ENCODE measurements at places on chromosomes 16 and 17.
A peak's percentile ranks its signal among the peaks of the same experiment; 100 is the strongest.

GRCh38 chr17:30824002-30824355 is 513 bp downstream of the CRLF3 start:
- H3K27me3 ChIP-seq: no peaks in the 10 kb centered on the region
- H3K27ac ChIP-seq: no peak overlapping the region
- H3K4me1 ChIP-seq: no peaks in the 10 kb centered on the region
- peak overlapping the region; percentile 81 for H3K4me3 ChIP-seq

GRCh38 chr17:4090898-4091297 is 51.9 kb downstream of the ZZEF1 start:
- peaks cover 8% of the 10 kb centered on the region for H3K36me3 ChIP-seq
- no peak overlapping the region for H3K4me3 ChIP-seq
- H3K27ac ChIP-seq: no peak overlapping the region
- no peaks in the 10 kb centered on the region for H3K27me3 ChIP-seq
- no peaks in the 10 kb centered on the region for H3K4me1 ChIP-seq

DNA sequence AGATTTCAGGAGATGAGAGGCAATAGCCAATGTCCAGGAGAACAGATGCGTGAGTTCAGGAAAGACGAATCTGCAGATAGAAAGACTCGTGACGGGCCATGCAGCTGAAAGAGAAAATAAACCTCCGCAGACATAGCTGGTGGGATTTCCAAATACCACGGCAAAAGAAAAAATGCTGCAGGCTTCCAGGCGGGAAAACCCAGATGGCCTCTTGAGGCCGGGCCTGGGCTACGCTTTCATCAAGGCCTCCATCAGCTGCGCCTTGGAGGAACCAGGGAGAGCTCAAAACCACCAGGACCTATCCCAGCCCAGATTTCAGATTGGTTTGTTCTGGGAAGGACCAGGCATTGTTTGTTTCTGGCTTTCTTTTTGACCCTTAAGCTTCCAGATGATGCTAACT is 16.7 kb downstream of the CCDC40 start:
- H3K4me3 ChIP-seq: no peak overlapping the region
- no peak for DNase-seq
- no peaks in the 10 kb centered on the region for H3K36me3 ChIP-seq
- H3K27me3 ChIP-seq: no peaks in the 10 kb centered on the region
- 0 out of 2 replicates have a peak, but pooled peaks cover 1% of the 10 kb centered on the region for H3K4me1 ChIP-seq

DNA sequence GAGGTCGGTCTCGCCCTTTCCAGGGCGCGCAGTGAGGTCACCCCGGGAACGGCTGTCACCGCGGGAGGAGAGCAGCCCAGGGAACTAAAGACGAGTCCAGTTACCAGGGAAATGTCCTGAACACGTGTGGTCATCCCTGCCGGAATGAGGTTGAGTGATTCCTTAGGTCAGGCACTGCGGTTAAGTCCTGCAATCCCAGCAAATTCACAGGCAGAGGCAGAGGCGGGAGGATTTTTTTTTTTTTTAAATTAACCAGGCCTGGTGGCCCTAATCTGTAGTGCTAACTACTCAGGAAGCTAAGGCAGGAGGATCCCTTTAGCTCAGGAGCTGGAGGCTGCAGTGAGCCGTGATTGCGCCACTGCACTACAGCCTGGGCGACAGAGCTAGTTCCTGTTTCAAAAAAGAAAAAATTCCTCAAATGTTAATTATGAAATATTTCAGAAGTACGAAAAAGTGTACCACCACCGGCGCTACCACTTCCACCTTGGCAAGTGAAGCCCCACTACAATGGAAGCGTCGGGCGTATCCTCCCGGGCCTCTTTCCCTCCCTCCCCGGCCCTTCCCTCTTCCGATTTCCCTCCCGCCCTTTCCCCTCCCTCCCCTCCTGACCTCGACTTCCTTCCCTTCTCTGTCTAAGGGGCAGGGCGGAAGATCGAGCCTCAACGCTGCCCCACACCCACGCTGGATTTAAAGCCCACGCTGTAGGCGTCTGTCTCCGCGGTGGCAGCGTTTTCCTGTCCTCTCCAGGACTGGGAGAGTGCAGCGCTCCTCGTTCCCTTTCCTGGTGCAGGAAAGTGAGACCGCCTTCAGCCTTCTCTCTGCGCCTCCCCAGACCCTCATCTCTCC is 27.3 kb downstream of the SLFN11 start:
- H3K27ac ChIP-seq: no peak overlapping the region
- peak overlapping the region; percentile 44 for H3K4me3 ChIP-seq
- no peaks in the 10 kb centered on the region for H3K36me3 ChIP-seq
- H3K4me1 ChIP-seq: no peaks in the 10 kb centered on the region

DNA sequence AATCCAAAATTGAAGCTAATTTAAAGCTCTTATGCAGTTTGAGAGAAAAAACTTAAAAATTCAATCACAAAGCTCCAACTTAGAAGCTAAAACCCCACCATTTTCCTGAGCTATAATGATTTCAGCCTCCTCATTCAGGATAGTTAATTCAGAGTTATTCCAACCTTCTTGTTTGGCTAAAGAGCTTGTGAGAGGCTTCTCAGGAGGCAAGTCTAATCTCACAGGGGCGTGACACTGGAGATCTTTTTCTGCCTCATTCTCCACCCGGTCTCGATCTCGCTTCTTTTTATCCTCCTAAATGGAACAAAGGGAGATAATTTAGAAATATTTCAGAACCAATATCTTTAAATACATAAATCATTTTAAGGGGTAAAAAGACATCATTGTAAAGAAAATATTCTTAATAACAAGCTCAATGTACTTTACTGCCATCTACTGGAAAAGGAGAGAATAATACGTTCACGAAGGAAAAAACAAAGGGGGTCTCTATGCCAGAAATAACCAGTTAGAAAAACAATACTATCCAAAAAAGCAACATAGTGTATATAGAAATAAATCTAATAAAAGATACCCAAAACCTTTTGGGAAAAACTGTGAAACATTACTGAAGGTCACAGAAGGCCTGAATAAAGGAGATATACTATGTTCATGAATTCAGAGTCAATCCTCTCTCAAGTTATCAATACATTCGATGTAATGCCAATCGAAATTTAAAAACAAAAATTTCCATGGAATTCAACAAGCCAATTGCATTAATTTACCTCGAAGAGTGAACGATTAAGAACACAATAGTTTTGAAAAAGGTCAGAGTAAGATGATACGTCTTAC is 13.9 kb downstream of the BRD7 start:
- H3K4me1 ChIP-seq: no peaks in the 10 kb centered on the region
- H3K36me3 ChIP-seq: peaks cover 3% of the 10 kb centered on the region
- H3K4me3 ChIP-seq: no peak overlapping the region

GRCh38 chr17:49204516-49204915 is 5.9 kb downstream of the GNGT2 start:
- DNase-seq: no peak
- no peak overlapping the region for H3K27ac ChIP-seq
- no peaks in the 10 kb centered on the region for H3K4me1 ChIP-seq
- no peaks in the 10 kb centered on the region for H3K27me3 ChIP-seq

GRCh38 chr17:80274331-80274730 is 13.7 kb downstream of the RNF213 start:
- peaks cover 7% of the 10 kb centered on the region for H3K4me1 ChIP-seq
- no peak for DNase-seq
- H3K27me3 ChIP-seq: no peaks in the 10 kb centered on the region
- no peak overlapping the region for H3K4me3 ChIP-seq
- no peak overlapping the region for H3K27ac ChIP-seq
- peaks cover 3% of the 10 kb centered on the region for H3K36me3 ChIP-seq

DNA sequence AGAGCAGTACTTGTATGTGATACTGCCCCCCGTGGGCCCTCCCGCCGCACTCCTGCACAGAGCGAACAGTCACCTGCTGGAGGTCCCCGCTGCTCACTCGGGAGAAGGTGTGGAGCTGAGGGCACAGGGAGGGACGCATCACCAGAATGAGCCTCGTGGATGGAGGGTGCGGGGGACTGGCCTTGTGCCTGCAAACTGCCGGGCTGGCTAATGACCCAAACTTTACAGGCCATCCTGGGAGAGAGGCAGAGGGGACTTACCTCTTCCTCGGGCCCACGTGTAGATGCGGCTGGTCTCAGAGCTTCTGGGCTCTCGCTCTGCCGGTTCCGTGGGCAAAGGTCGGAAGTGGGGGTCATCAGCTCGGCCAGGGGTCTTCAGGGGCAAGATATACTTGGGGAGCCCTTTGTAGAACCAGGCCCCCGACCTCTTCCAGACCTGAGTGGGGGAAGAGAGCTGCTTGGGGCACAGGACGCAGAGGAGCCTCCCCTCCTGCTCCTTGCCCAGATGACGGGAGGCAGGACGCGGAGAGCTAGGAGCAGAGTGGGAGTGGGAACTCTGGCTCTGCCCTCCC is 65.5 kb upstream of the DOC2B start:
- H3K27ac ChIP-seq: no peak overlapping the region
- no peak overlapping the region for H3K4me3 ChIP-seq
- H3K27me3 ChIP-seq: no peaks in the 10 kb centered on the region
- H3K36me3 ChIP-seq: no peaks in the 10 kb centered on the region

DNA sequence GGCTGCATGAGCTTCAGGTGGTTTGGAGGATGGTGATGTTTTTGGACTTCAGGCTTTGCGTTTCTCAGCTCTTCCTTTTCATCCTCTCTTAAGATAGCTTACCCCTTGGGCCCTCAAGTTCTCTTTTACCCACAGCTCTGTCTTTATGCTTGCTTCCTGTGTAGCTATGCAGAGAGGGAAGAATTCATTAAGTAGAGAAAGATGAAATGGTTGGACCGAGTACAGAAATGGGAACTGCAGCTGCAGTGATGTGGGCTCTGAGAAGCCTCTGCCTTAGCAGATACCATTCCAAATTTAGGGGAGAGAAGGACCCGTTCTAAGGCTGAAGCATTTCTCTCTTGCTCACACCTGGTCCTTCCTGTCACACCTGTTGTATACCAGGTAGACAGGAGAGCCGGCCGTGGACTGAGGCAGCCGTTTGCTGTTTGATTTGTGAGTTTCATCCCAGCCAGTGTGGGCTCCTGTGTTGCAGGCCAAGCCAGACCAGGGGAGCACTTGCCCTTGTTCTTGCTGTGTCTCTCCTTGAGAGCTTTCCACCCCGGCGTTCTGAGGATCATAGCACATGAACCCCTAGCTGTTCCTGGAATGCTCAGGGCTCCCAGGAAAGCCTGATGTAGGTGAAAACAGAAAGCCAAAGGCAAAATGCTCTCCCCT is 392.7 kb downstream of the CPPED1 start:
- no peak for DNase-seq
- no peaks in the 10 kb centered on the region for H3K27me3 ChIP-seq
- H3K27ac ChIP-seq: no peak overlapping the region
- H3K4me3 ChIP-seq: no peak overlapping the region

DNA sequence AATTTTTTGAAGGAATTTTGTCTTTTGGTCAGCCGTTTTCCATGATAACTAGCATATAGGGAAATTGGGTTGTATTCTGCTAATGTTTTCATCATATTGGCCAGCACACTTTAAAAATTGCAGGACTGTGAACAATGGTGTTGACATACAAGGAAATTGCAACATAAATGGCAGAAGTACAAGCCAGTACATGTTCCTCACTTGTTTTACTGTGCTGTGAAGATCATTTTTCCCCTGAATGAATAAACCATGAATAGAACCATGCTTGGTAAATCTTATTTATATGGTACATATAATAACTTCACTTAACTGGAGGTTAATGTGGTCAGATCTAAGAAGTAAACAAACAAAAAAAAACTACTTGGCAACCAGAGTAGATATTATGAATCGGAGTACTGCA is 22.8 kb downstream of the OMG start:
- H3K27me3 ChIP-seq: no peaks in the 10 kb centered on the region
- no peak for DNase-seq
- H3K27ac ChIP-seq: no peak overlapping the region
- H3K4me3 ChIP-seq: no peak overlapping the region
- no peaks in the 10 kb centered on the region for H3K36me3 ChIP-seq

GRCh38 chr16:2664574-2664982 is 17.7 kb upstream of the KCTD5 start:
- H3K27me3 ChIP-seq: no peaks in the 10 kb centered on the region
- no peaks in the 10 kb centered on the region for H3K4me1 ChIP-seq
- no peak for DNase-seq
- H3K4me3 ChIP-seq: no peak overlapping the region

GRCh38 chr17:14580499-14580898 is 279.6 kb downstream of the HS3ST3B1 start:
- H3K36me3 ChIP-seq: no peaks in the 10 kb centered on the region
- no peak for DNase-seq
- no peak overlapping the region for H3K4me3 ChIP-seq
- no peak overlapping the region for H3K27ac ChIP-seq

GRCh38 chr17:77905766-77906165 is 52.7 kb upstream of the TNRC6C start:
- H3K36me3 ChIP-seq: no peaks in the 10 kb centered on the region
- no peak overlapping the region for H3K27ac ChIP-seq
- DNase-seq: no peak
- no peak overlapping the region for H3K4me3 ChIP-seq
- no peaks in the 10 kb centered on the region for H3K4me1 ChIP-seq

DNA sequence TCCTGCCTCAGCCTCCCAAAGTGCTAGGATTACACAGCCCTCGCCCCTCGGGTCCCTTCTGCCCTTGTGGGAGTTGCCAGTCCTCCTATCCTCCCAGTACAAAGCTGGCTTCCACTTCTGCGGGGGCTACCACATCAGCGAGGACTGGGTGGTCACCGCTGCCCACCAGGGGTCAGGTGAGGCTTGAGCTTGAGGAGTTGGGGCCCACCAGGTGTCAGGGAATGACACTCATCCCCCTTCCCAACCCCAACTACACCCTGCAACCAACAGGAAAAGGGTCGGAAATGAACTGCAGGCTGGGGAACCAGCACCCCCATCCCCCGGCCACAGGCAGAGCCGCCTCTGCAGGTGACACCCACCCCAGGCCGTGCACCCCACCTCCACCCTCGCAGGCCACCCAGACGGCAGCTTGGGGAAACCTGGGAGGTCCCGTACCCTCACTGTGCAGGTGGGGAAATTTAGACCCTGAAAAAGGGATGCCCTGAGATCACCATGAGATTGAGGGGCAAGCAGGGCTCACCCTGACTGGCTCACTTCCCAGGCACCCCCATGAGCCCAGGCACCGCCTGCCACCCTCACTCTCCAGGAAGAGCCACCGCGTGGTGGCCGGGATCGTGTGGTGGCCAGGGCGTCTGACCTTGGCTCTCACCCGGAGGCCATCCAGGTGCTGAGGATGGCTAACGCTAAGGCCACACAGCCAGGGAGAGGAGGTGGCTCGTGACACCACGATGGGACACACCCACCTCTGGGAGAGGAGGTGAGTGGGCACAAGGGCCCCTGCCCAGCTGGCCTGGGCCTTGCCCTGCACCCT is 8.0 kb downstream of the CTRB1 start:
- no peak overlapping the region for H3K27ac ChIP-seq
- no peak overlapping the region for H3K4me3 ChIP-seq
- no peak for DNase-seq
- no peaks in the 10 kb centered on the region for H3K27me3 ChIP-seq
- H3K4me1 ChIP-seq: peaks cover 3% of the 10 kb centered on the region

DNA sequence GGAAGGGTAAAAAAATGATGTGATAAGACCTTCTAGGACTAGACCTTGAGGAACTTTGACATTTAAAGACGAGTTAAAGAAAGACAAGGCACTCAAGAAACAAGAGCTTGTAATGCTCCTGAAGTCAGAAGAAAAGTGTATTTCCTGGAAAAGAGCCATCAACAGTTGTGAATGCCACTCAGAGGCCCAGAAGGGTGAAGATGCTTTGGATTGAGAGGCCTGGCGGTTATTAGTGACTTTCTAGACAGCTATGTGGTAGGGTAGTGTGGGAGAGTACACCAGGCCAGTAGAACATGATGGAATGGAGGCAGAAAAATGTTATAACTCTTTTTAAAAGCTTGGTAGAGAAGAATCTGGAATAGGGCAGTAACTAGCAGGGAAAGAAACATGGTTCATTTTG is 34.1 kb upstream of the ANKFN1 start:
- DNase-seq: no peak
- H3K4me1 ChIP-seq: no peaks in the 10 kb centered on the region
- H3K36me3 ChIP-seq: no peaks in the 10 kb centered on the region
- no peaks in the 10 kb centered on the region for H3K27me3 ChIP-seq
- no peak overlapping the region for H3K27ac ChIP-seq

- no peaks in the 10 kb centered on the region for H3K27me3 ChIP-seq
- H3K4me1 ChIP-seq: peaks cover 10% of the 10 kb centered on the region
- peaks cover 15% of the 10 kb centered on the region for H3K36me3 ChIP-seq
- H3K27ac ChIP-seq: no peak overlapping the region
Observed at GRCh38 chr17:41527063-41528023, 765 bp downstream of the KRT19 start.
